ENCODE measurements at places on chromosomes 6 and 20.

DNA sequence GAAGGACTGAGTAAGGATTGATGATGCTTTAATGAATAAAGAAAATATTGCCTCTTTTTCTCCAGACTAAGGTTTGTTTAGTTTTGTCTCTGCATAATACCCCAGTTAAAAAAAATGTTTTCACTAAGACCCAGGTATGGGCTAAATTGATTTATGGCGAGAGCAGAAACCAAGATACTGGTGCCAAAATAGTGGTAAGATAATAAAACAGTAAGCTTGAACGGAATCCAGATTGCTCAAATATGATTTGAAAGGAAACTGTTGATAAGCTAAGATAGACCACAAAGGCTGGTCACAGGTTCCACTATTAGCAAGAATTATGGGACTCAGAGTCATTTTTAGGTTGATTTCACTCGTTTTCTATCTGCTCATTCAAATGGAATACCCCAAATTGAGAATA, 831.2 kb downstream of the EPHA7 start:
- DNase-seq, result no peak

DNA sequence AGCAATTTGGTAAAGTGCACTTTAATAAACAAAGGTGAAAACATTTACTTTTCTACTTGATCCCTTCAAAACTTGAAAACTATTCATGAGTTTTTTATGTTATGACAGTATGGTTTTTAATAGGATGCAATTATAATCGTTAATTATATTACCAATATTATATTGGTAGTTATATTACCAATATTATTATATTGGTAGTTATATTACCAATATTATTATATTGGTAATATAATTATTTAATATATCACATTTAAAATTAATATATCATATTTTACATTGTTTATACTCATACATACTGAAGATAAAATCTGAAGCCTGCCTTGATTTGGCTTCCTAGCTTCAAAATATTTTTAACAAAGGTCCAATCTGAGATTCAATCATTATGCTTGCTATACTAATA, 186.1 kb upstream of the THBS2 start:
- DNase-seq, result no peak

GRCh38 chr20:60862601-60863000, 389.5 kb upstream of the CDH4 start:
- no peak for DNase-seq

GRCh38 chr6:145895802-145896201, 68.4 kb downstream of the SHPRH start:
- no peak for DNase-seq

- no peak for DNase-seq
Observed at GRCh38 chr6:115214283-115214682, 846.4 kb downstream of the FRK start.

GRCh38 chr6:149445095-149445466, 39.7 kb downstream of the ZC3H12D start:
- DNase-seq, result no peak

DNA sequence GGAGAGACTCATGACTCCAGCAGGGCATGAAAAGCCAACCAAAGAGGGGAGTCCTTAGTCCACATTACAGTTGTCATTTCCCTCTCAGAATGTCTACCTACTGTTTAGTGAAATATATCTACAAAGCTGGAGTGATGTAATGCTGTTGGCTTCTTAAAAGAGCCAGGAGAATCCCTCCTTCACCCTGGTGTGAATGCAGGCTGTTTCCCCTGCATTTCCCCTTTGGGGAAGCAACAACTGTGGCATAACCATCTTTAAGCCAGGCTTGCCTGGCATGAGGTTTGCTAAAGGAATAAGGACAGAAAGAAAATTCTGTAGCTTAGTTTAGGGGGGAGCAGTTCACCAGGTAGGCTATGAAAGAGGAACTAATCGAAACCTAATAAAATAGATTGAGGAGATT, 129.5 kb downstream of the CRYBG1 start:
- DNase-seq, result no peak

DNA sequence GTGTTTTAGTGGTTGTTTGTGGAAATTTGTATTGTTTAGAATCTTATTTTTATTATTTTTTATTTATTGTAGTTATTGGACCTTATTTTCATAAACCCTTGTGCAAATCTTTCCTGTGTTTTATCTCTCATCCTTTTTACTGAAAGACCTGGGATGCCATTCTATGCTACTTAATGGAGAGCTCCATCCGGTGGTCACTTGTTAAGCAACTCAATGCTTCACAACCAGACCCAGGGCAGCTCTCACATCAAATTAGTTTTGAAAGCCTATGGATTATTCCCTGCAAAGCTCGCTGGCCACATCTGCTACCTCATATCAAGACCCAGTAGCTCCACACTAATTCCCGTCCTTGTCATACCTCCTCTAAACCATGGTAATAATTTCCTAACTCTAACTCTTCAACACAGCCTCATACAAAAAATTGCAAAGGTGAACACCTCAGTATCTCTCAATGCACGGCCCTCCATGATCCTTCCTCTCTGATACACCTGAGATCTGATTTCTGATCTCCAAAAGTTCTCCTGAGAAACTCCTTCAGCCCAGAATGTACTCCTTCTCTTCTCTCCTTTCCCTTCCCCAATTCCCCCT, 296.6 kb upstream of the MANEA start:
- peak; percentile 34 for DNase-seq

DNA sequence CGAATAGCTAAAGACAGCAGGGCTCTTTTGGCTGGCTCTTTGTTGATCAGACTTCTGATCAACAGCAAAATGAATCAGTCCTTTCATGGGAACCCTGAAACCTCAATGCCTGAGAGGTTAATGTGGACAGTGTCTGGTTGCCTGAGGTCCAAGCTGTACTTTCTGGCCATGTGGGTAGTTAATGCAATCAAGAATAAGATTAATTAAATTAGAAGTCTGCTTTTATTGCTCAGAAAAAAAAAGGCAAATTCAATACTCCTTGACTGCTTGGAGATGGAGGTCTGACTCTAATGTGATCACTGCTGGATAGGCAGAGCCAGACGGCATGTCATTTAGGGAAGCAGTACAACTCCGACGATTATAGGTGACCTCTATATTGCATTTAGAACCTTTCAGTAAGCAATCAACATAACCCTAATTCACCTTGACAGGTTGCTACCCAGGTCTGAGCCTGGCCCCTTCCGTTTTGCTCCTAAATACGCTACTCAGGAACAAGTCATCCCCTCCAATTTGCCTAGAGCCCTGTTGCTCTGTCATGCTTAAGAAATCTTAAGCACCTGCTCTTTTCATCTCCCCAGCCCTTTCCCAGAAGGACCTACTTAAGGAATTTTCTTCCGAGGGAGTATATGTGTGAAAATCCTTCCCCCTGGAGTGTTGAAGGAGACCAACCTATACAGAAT, 370.0 kb upstream of the SPTLC3 start:
- no peak for DNase-seq

GRCh38 chr6:27825025-27825793, 87.0 kb downstream of the OR2B2 start:
- no peak for DNase-seq

Data from hippocampal formation (tissue), 2 donors.